HT-29 (cell line): ENCODE measurements at places on chromosomes 7 and 10. TPM values are rescaled to one million over a fixed set of nuclear protein-coding genes. Genes with fewer than 3 reads are reported as not detected.

- DNase-seq, result no peak
These were observed 28.0 kb downstream of the TTYH3 start for GRCh38 chr7:2659556-2660358.

Gene ANKRD61
- total RNA-seq, result not detected in 2 replicates

- no peak for DNase-seq
These were observed 69.3 kb downstream of the OAT start for GRCh38 chr10:124349231-124349995.

Gene OR2A5
- total RNA-seq, result not detected in 2 replicates

GRCh38 chr10:110356628-110357245 is 52.0 kb upstream of the SMNDC1 start:
- no peak for DNase-seq

DNA sequence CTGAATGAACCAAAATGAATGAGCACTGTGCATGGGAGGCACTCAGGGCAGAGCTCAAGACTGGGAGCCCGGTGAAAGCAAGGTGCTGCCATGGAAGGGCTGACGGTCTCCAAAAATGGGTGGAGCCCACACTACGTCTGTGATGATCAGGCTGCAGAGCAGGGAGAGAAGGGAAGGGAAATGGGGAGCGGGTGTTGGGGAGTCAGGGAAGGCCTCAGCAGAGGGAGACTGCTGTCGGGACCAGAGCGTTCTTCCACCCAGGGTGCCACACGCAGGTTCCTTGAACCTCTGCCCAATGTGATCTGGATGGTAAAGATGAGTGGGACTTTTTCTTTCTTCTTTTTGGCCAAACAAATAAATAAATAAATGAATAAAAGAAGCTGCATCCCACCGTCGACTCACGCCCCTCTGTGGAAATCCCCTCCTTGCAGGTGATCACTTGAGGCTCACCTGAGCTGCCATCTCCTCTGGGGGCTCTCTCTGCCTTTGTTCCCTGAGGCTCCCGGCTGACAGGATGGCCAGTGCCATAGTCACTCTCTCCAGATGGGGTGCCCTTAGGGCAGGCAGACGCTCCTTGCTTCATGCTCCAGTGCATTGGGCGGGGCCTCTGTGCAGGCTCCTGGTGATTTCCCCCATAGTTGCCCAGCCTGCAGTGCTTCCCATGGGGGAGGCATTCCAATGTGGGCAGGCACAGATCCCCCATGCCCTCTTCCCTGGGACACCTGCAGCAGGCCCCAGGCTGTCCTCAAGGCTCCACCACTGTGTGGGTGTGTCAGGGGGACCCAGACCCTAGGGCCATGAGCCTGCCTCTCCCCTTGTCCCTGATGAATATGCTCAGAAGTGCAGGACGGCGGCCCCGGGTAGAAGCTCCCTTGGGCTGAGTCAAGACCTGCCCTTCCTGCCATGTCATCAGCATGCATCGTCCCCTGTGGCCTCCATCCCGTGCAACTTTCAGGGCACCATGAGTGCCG is 131.8 kb downstream of the PTPN20 start:
- no peak for DNase-seq

DNA sequence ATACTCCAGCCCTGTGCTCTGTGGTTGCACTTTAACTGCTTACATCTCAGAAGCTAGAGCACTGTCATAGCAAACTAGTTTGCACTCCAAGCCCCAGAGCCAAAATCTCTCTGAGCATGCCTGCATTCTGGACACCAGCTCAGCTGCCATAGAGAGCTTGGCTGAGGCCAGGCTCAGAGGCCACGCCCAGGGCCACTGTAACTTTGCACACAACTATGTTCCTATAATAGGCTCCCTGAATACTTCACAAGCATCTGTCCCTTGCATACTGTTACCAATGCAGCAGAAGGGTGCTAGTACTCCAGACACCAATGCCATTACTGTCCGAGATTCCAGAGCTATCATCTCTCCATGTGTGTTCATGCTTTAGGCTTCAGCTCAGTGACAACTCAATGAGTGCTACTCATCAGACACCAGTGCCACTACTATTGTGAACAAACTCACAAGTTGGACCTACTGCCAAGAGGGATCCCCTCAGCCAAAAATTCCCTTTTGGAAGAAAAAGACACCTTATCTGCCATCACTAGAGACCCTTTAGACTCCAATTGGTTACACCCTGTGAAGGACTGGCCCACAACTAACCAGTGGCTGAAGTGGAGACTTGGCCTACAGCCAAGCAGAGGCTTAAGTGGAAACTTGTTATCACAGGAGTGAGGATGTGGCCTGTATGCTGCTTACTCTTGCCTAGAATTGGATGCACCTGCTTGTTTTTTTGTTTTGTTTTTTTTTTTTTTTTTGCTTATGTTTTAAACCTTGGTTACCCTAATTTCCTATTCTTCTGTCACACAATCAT is 211.6 kb upstream of the MAGI2 start:
- DNase-seq, result no peak

DNA sequence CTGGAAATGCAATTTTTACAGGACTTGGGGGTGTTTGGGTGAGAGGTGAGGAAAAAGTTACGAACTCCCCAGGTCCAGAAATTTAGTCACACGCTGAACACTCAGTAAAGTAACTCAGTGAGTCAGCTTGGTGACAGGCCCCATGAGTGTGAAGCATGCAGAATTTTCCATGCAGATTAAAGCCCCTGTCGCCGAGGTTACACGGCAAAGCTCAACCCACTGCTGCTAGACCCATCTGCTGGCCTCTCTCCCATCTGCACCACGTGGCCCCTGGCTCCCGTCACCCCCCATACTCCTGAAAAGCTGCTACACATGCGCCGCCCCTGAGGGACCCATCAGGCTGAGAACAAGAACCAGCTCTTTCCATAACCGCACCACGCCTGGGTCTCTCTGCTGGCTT is 7.0 kb upstream of the MMP21 start:
- DNase-seq, result no peak

DNA sequence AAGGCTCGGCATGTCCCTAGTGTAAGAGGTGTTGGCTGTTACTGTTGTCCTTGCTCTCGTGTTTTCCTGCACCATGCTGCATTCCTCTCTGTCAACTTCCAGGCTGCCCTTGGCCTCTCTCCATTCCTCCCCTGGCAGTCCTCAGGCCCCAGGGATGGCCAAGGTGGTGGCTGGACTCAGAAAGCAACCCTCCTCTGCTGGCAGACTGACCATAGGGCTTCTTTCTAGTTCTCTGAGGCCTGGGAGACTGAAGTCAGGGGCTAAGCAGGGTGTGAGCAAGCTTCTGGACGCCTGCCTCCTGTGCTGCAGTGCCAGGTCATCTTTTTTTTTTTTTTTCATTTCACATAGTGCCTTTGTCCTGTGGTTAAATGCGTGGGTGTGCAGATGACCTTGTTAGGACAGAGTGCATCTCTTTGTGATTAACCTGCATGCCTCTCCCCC is 72.0 kb downstream of the GOLGA7B start:
- no peak for DNase-seq

Gene SLC39A12
- not detected in 2 replicates for total RNA-seq

Gene XRCC2
- total RNA-seq, result 9.1 and 10.4 TPM in 2 replicates

DNA sequence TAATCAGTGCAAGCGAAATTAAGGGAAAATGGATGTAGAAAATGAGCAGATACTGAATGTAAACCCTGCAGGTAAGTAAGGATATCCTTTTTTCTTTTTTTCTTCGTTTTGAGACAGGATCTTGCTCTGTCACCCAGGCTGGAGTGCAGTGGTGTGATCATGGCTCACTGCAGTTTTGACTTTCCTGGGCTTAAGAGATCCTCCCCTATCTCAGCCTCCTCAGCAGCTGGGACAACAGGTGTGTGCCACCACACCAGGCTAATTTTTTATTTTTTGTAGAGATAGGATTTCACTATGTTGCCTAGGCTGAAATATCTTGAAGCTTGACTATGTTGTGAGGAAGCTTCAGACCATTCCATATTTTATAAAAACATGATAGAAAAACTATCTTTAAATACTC is 4.3 kb downstream of the PDCD4 start:
- no peak for DNase-seq
